ENCODE measurements at places on chromosomes 11 and 22.

GRCh38 chr11:98101329-98101728 lies 919.4 kb upstream of the CNTN5 start:
- no peak for DNase-seq

DNA sequence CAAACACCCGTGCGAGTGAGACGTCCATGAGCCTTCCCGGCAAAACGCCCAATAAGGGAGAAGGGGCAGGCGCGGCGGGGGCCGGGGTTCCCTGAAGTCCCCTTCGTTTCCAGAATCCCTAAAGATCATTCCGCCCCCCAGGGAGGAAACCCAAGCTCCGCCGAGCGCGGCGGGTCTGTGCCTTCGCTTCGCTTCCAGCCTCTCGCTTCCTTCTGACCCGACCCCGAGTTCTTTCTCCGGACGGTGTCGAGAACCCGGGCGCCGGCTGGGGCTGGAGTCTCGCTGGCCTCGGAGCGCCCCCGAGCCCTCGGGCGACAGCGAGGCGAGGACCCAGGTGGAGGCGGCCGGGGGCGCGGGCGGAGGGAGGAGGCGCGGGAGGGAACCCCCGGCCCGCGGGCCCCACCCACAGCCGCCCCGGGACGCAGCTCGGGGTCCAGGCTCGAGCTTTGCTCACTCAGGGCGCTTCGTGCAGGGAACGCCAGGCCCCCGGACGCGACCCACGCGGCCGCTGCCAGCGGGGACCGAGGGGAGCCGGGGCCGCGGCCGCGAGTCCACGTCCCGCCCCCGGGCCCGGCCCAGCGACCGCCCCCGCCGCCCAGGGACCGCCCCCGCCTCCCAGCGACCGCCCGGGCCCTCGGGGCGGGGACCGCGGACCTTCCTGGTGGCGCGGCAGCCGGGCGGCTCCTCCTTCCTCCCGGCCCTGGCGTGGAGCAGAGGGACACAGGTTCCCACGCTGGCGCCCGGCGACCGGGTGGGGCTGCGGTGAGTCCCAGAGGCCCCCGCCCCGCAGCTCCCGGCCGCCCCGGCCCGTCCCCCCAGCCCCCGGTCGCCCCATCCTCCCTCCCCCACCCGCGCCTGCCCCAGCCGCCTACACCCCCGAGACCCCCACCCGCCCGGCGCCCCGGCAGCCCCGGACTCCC lies at the start of gene PGGHG:
Gene PGGHG, plus strand, starts transcription at position 649 of the 920 bp plus-strand sequence. CDS start 691 bp downstream, outside the sequence.
- DNase-seq, result no peak

DNA sequence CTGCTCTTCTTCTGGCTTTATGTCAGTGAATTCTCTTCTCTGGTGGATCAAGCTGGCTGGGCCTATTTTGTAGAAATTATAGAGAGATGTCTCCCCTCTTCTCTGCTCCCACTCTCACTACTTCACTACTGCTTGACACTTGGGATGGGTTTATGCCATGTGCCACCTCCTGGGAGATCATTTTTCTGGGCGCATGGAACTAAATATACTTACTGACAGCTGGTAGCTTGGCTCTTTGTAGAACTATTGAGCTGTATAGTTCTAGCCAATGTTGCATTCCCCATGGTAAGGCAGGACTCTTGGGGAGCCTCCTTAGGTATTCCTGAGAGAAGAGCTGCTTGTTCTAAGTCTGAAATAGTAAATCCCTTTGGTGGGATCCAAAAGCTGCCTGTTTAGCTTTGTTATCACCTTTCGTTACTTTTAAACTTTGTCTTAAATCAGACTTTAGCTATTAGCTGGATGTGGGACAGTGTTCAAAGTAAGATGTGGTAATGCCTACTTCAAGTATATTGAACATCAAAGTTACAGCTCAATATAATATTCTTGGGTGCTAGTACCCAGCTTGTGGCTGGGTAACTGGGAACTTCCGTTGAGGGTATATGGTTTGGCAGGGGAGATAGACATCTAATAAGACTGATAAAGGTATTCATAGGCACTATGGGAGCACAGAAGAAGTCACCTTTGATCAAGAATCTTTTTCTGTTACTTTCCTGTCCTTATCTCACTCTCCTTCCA lies 87.5 kb upstream of the RRM1 start:
- DNase-seq, result no peak

GRCh38 chr11:127392575-127392974 lies 392.0 kb upstream of the KIRREL3 start:
- DNase-seq, result no peak

DNA sequence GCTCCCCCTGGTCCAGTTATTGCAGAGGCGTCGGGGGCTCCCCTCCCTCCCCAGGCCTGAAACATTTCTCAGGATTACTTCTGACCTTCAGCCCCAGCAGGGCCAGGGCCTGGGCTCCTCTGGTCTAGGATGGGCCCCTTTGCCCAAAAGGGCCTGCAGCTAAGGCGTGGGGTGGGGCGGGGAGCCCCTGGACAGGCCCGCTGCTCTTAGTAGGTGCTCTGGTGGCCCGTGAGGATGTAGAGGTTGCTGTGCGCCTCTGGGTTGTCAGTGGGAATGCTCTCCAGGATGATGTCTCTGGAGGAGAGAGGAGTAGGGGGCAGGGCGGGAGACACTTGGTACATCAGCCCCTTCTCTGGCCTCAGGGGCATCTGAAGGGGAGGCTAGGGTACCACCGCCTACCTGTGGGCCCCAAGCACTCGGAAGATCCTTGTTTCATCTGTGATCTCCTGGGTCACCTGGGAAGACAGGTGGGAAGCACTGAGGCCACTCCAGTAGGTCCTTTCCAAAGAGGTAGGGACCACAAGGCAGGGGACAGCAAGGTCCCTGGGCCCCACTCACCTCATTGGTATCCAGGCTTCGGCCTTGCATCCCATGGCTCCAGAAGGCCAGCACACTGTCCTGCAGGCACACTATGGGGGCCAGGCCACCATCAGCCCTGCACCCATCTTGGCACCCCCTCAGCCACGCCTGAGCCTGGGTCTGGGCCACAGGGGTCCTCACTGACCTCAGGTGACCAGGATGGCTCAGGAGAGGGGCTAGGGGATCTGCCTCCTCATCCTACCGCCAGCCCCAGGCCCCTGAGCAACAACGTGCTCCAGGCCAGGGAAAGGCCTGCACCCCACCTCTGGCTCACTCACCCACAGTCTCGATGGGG lies 11.2 kb upstream of the SF1 start:
- DNase-seq, result no peak

DNA sequence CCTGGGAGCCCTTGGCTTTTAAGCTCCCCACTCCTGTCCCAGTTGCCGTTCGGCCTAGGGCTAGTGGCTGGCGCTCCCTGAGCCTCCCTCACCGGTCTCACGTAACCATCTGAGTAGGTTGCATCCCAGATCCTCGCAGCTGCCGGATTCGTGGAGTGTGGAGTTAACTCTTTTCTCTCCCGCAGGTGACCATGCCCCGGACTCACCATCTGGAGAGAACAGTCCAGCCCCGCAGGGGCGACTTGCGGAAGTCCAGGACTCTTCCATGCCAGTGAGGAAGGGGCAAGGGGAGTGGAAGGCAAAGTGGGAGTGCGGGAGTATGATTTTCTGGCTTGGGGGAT lies 902 bp downstream of the MUS81 start:
- no peak for DNase-seq

DNA sequence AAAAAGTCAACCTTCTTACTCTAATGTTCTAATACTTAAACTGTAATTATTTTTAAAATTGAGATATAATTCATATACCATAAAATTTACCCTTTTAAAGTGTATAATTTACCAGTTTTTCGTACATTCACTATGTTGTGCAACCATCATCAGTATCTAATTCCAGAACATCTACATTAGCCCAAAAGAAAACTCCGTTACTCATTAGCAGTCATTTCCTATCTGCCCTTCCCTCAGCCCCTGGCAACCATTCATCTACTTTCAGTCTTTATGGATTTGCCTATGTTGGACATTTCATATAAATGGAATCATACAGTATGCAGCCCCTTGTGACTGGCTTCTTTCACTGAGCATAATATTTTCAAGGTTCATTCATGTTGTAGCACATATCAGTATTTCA lies 22.2 kb downstream of the SGSM3 start:
- no peak for DNase-seq

DNA sequence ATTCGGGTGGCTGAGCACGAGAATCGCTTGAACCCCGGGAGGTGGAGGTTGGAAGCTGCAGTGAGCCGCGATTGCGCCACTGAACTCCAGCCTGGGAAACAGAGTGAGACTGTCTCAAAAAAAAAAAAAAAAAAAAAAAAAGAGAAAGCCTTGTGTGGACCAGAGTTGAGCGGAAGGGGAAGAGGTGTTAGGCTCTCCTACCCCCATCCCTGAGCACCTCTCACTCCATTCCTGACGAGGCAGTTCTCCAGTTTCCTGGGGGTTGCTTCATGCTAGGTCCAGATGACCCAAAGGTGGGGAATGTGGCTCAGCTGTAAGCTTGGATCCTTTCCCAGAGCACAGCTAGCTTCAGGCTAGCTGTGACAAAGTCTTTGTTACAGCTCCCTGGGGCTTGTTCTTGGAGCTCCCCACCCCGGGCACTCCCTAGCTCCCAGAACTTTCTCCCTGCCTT lies 8.8 kb upstream of the DNAL4 start:
- DNase-seq, result peak; percentile 98

- no peak for DNase-seq
Measured at GRCh38 chr22:24129263-24129651, 52.0 kb upstream of the SUSD2 start.

- no peak for DNase-seq
Measured at GRCh38 chr11:33195462-33196173, 34.3 kb upstream of the CSTF3 start.

GRCh38 chr11:19467904-19468303 lies 227.2 kb upstream of the E2F8 start:
- DNase-seq, result no peak

GRCh38 chr11:126267650-126268049 lies 1.0 kb downstream of the SRPRA start:
- no peak for DNase-seq

DNA sequence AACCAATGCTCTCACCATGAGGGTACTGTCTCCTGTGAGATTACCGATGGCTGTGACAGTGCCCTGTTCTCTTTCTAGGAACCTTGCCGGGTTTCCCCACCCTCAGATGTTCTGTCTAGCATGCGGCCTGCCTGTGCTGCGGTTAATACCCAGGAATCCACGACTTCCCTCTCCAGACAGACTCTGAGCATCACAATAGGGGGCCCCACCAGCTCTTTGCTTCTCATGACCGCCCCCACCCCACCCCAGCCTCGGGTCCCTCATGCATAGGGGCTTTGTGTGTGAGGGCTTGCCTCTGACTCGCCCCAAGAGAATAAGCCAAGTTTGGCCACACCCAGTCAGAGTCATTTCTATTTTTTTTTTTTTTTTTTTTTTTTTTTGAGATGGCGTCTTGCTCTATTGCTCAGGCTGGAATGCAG lies 10.3 kb downstream of the PARVG start:
- no peak for DNase-seq

DNA sequence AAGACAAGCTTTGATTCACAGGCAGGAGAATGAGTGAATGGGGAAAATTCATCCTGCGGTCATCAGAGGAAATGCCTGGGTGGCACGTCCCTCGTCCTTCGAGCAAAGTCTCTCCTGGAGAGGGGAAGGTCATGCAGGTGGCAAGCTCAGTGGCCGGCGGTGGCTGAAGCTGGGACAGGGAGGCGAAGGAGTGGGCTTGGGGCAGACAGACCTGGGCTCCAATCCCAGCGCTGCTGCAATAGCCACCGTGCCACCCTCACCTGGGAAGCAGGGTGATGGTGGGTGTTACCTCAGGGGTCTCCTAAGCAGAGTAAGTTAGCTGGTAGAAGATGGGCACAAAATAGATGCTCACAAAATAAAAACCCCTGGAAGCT lies 22.4 kb upstream of the CACNG2 start:
- DNase-seq, result no peak

DNA sequence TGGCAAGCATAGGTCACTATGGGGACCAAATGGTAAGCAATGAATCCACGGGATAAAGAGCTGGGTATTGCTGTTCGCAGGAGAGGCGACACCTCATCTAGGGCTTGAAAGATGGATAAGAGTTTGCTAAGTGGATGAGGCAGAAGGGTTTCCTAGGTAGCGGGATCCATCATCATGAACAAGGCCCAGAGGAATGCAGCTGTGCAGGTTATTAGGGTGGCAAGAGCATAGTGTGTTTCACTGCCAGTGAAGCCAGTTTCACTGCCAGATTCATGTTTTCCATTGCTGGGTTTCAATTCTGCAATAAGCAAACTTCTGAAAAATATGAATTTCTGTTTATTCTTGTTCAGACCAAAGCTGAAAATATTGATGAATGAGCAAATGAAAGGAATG lies 27.2 kb downstream of the WEE1 start:
- DNase-seq, result no peak

DNA sequence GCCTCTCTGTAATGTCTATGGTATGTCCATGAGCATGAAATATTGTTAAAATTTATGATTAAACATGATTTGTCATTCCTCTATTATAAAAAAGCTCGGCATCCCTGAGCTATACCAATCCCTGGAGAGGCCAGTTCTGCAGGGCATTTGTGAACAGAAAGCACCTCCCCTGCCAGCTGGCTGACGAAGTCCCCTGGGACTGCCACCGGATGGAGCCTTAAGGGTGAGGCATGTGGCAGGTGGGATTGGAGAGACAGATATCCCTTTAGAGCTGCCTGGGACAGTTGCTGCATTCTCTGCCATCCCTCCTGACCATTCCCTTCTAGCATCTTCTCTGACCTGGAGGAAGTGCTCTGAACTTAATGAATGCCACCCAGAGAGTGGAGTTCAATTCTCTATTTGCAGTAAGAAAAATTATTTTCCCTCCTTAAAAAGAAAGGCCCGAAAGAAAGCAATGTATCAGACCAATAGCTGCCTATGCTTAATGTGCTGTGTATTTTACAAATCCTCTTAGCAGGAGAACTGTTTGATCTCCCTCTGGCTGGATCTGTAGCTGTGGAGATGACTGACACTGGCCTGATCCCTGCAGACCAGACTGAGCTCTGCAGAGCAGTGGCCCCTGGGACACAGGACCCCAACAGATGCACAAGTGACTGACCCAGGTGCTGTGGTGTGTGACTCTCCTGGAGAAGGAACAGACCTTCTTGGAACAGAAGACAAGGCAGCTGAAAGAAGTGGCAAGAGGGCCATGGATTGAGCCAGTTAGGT lies 219.0 kb upstream of the NAV2 start:
- no peak for DNase-seq

- DNase-seq, result no peak
Measured at GRCh38 chr11:122441666-122442035, 213.9 kb upstream of the UBASH3B start.

DNA sequence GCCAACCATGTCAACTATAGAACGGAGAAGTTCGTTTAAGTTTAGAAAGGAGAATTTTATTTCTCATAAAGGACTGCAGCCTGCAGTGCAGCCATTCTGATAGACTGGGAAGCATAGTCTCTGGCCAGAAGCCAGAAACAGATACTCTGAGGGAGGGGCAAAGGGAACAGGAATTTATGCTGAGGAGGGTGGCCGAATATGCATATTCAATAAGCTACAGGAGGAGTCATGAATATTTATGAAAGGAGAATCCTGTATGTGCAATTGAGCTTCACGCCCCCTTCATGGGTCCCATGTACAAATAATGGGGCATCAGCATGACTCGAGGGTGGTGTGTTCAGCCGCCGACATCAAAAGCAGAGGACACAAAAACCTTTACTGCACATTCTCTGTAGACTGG lies 199.9 kb downstream of the CWF19L2 start:
- no peak for DNase-seq

- DNase-seq, result no peak
Measured at GRCh38 chr11:46639197-46639839, 22.0 kb downstream of the ATG13 start.

GRCh38 chr11:124915541-124916369 lies 3.3 kb upstream of the HEPN1 start:
- no peak for DNase-seq
